ENCODE measurements at places on chromosomes 1 and 21.

DNA sequence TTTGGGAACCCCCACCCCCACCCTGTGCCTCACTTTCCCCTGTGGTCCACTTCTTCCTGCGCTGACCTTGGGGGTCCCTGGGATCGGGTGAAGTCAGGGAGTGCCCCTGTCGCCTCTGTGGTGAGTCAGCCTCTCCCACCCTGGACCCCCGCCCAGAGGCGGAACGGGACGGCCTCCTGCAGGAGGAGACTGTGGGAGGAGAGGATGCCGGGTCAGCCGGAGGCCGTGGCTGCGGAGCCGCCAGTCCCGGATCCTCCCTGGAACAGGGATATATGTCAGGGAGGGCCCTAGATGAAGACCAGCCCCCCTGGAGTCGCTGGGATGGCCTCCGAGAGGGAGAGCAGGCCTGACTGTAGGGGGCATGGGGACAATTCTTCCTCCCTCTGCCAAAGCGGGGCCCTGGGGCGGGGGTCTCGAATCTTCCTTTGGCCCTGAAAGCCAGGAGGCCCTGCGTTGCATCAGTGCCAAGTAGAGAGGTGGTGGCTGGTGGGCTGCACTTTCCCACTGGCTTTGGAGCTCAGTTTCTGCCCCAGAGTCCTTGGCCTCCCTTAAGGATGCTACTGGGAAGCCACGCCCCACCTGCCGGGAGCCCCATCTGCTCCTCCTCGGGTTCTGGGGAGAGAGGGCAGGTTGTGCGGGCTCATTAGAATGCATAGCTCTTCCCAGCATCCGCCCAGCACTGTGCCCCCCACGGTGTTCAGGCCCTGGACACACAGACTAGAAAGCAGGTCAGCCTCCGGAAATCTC lies 930 bp downstream of the ARHGEF10L start:
- H3K4me1 ChIP-seq, result peaks cover 12% of the 10 kb centered on the region
- no peaks in the 10 kb centered on the region for H3K36me3 ChIP-seq
- H3K4me3 ChIP-seq, result peak overlapping the region; percentile 69
- H3K27ac ChIP-seq, result peak overlapping the region; percentile 100
- no peaks in the 10 kb centered on the region for H3K27me3 ChIP-seq

GRCh38 chr1:107365527-107366240 lies 224.8 kb downstream of the NTNG1 start:
- H3K27me3 ChIP-seq, result no peaks in the 10 kb centered on the region
- no peaks in the 10 kb centered on the region for H3K36me3 ChIP-seq
- DNase-seq, result no peak
- no peak overlapping the region for H3K27ac ChIP-seq
- no peak overlapping the region for H3K4me3 ChIP-seq

GRCh38 chr1:52862666-52863458 lies 20.3 kb downstream of the ZYG11A start:
- H3K27ac ChIP-seq, result no peak overlapping the region
- H3K36me3 ChIP-seq, result no peaks in the 10 kb centered on the region
- no peaks in the 10 kb centered on the region for H3K4me1 ChIP-seq
- H3K4me3 ChIP-seq, result no peak overlapping the region
- DNase-seq, result no peak
- H3K27me3 ChIP-seq, result no peaks in the 10 kb centered on the region

DNA sequence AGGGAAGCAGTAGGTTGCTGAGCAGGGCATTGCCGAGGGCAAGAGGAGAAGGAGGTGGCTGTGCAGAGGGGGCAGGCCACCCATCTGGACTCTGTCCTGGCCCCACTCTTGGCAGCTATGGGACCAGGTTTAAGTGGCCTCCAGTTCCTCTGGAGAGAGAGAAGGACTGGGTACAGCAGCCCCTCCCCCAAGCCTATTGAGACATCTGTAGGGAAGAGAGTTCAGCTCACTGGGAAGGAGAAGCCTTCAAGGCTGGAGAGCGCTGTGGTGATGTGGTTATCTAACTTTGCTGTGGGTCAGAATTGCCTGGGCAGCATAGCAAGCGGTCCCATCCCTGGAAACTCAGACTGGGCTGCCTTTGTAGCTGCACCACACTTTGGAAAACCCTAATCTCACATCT lies 93.9 kb downstream of the KCNJ15 start:
- H3K4me3 ChIP-seq, result no peak overlapping the region
- H3K4me1 ChIP-seq, result peaks cover 8% of the 10 kb centered on the region
- no peak for DNase-seq
- H3K27me3 ChIP-seq, result no peaks in the 10 kb centered on the region
- H3K27ac ChIP-seq, result peak overlapping the region; percentile 91
- no peaks in the 10 kb centered on the region for H3K36me3 ChIP-seq

- no peak overlapping the region for H3K4me3 ChIP-seq
- no peaks in the 10 kb centered on the region for H3K27me3 ChIP-seq
- H3K27ac ChIP-seq, result no peak overlapping the region
- DNase-seq, result no peak
- H3K36me3 ChIP-seq, result peaks cover 69% of the 10 kb centered on the region
- no peaks in the 10 kb centered on the region for H3K4me1 ChIP-seq
Observed at GRCh38 chr1:31272369-31272768, 24.2 kb downstream of the SNRNP40 start.

- H3K4me3 ChIP-seq, result no peak overlapping the region
- H3K27ac ChIP-seq, result no peak overlapping the region
- no peaks in the 10 kb centered on the region for H3K36me3 ChIP-seq
Observed at GRCh38 chr1:21552715-21553114, 43.5 kb downstream of the ALPL start.

- no peak overlapping the region for H3K4me3 ChIP-seq
- no peak overlapping the region for H3K27ac ChIP-seq
- DNase-seq, result no peak
- no peaks in the 10 kb centered on the region for H3K36me3 ChIP-seq
Observed at GRCh38 chr1:9503001-9503675, 36.1 kb upstream of the SLC25A33 start.

DNA sequence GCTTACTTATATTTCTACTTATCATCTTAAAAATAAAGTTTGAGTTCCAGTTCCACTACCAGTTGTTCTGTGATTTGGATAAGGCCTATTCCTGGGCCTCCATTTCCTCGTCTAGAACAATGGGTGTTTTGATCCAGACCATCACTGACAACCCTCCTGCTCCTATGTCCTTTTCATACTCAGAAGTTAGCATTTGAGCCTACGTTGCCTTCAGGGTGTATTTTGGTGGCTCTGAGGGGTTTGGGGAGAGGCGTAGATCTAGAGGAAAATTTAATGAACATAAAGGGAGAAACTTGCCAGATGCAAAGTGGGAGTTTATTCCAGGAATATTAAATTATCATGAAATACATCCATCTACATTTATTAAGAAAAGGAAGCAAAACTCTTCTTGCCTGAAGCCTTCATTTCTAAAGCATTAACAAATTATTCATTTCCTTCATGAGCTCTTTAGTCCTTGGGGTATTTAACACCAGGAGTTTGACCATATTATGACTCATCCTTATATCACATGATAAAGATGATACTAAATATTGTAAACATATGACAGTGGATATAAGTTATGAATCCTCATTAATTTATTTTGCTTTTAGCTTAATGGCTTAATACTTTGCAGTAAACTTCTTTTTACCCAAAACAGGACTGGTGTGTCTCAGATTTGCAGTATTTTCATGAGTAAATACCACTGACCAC lies 47.2 kb upstream of the SYT14 start:
- no peaks in the 10 kb centered on the region for H3K4me1 ChIP-seq
- H3K27me3 ChIP-seq, result no peaks in the 10 kb centered on the region
- H3K27ac ChIP-seq, result no peak overlapping the region
- no peak for DNase-seq
- no peaks in the 10 kb centered on the region for H3K36me3 ChIP-seq

GRCh38 chr21:37210130-37210529 lies 57.0 kb downstream of the VPS26C start:
- H3K4me1 ChIP-seq, result peaks cover 21% of the 10 kb centered on the region
- H3K27me3 ChIP-seq, result no peaks in the 10 kb centered on the region
- peak; percentile 7 for DNase-seq
- no peak overlapping the region for H3K27ac ChIP-seq
- H3K36me3 ChIP-seq, result no peaks in the 10 kb centered on the region

GRCh38 chr21:10272216-10272615 lies 249.2 kb upstream of the TPTE start:
- H3K27ac ChIP-seq, result no peak overlapping the region
- H3K36me3 ChIP-seq, result no peaks in the 10 kb centered on the region
- H3K4me3 ChIP-seq, result no peak overlapping the region
- no peaks in the 10 kb centered on the region for H3K27me3 ChIP-seq
- no peaks in the 10 kb centered on the region for H3K4me1 ChIP-seq

GRCh38 chr1:198056255-198056654 lies 100.5 kb upstream of the NEK7 start:
- DNase-seq, result no peak
- H3K4me1 ChIP-seq, result no peaks in the 10 kb centered on the region
- no peak overlapping the region for H3K27ac ChIP-seq
- H3K4me3 ChIP-seq, result no peak overlapping the region
- no peaks in the 10 kb centered on the region for H3K27me3 ChIP-seq

GRCh38 chr1:6691507-6691906 lies 10.1 kb downstream of the DNAJC11 start:
- no peaks in the 10 kb centered on the region for H3K36me3 ChIP-seq
- H3K4me3 ChIP-seq, result no peak overlapping the region
- DNase-seq, result no peak
- H3K27ac ChIP-seq, result no peak overlapping the region
- no peaks in the 10 kb centered on the region for H3K27me3 ChIP-seq

DNA sequence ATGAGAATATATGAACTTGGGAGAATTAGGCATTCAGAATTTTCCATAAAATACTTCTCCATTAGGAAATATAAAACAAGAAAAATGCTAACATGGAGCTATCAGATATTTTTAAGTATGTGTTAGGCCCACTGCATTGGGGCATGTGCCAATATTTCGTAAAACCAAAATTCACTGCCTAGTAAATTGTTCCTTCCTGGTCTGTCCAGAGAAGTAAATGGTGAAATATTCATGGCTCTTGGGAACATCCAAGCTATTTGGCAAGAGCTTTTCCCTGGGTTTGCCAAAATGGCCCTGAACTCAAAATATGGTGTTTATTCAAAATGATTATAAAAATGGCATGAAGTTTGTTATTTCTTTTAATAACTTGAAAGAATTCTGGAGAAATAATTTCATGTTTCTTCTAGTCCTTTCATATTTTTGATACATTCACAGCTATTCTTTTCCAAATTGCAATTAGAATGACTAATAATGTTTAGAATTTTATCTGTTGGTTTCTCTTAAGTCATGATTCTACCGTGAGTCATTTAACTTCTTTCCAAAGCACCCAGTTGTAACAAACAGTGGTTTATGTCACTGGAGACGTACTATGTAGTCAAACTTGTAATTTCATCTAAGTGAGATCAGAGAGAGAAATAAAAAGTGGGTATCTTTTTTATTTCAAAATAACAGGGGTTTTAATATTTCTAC lies 25.7 kb upstream of the SLC19A2 start:
- H3K27ac ChIP-seq, result peak overlapping the region; percentile 64
- no peaks in the 10 kb centered on the region for H3K36me3 ChIP-seq
- no peaks in the 10 kb centered on the region for H3K27me3 ChIP-seq
- DNase-seq, result peak; percentile 73

DNA sequence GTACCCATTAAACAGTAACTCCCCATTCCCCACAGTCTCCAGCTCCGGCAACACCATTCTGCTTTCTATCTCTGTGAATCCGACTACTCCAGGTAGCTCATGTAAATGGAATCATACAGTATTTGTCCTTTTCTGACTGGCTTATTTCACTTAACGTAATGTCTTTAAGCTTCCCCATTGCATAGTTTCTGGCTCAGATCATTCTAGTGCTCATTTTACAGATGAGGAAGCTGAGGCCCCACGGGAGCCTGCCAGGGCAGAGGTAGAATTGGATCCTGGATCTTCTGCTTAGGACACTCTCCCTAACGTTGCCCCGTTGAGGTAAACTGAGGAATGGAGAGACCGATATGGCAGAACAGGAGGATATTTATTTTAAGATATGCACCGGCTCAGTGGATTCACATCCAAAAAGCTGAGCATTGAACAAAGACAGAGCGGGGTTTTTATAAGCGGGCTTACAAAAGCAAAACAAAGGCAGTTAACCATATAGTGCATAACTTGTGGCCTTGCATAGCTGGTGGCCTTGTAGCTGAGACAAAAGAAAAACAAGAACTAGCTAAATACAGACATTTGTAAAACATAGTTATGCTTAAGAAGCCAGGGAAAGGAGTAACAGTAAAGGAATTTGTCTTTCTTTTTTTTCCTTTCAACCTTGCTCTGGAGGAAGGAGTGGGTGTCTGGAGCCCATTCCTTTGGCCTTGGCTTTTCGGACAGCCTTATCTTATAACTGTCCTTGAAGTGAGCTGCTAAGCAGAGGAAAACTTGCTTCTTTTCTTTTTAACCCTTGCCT lies 15.3 kb upstream of the KLHDC8A start:
- no peaks in the 10 kb centered on the region for H3K27me3 ChIP-seq
- peaks cover 30% of the 10 kb centered on the region for H3K4me1 ChIP-seq
- DNase-seq, result no peak
- H3K27ac ChIP-seq, result peak overlapping the region; percentile 50
- H3K4me3 ChIP-seq, result no peak overlapping the region
- H3K36me3 ChIP-seq, result no peaks in the 10 kb centered on the region

- H3K4me1 ChIP-seq, result no peaks in the 10 kb centered on the region
- H3K27me3 ChIP-seq, result no peaks in the 10 kb centered on the region
- peak within 1 kb of the TSS; percentile 75 for H3K4me3 ChIP-seq
- no peaks in the 10 kb centered on the region for H3K36me3 ChIP-seq
- DNase-seq, result no peak
- H3K27ac ChIP-seq, result peak within 1 kb of the TSS; percentile 9
Observed at GRCh38 chr1:233295237-233295974, at the start of gene PCNX2. Gene PCNX2, minus strand, starts transcription at chr1:233295725. Its CDS starts 247 bp downstream, at chr1:233295478.

- no peak overlapping the region for H3K27ac ChIP-seq
- H3K36me3 ChIP-seq, result no peaks in the 10 kb centered on the region
- H3K27me3 ChIP-seq, result no peaks in the 10 kb centered on the region
- H3K4me3 ChIP-seq, result no peak overlapping the region
Observed at GRCh38 chr1:172723251-172723650, 64.3 kb downstream of the FASLG start.

GRCh38 chr1:204493984-204494280 lies 673 bp downstream of the PIK3C2B start:
- H3K36me3 ChIP-seq, result no peaks in the 10 kb centered on the region
- peak overlapping the region; percentile 96 for H3K4me3 ChIP-seq
- H3K27ac ChIP-seq, result peak overlapping the region; percentile 90
- peaks cover 4% of the 10 kb centered on the region for H3K4me1 ChIP-seq
- DNase-seq, result no peak
- no peaks in the 10 kb centered on the region for H3K27me3 ChIP-seq

DNA sequence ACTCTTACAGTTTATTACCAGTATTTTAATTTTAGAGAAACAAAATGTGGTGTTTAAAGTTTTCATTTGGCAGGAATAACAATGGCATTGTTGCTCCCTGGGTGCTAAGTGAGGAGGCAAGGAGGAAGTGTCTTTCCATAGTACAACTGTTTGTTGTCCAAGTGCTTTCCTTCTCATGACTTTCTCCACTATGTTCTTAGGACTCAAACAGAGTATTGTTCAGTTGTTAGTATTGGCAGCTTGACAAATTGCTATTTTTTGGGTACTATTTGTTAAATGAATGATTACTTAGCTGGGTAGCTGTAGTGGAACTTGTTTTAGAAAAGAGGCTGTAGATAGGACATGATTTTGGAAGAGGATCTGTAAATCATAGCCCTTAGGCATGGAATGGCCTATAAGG lies 7.5 kb downstream of the OTUD3 start:
- H3K4me1 ChIP-seq, result no peaks in the 10 kb centered on the region
- no peaks in the 10 kb centered on the region for H3K27me3 ChIP-seq
- H3K4me3 ChIP-seq, result no peak overlapping the region
- H3K36me3 ChIP-seq, result peaks cover 36% of the 10 kb centered on the region
- H3K27ac ChIP-seq, result no peak overlapping the region
- no peak for DNase-seq

All from ascending aorta (tissue), 2 donors.